Skin of body (tissue), 3 donors: ENCODE measurements at places on chromosomes 7 and 10. TPM values are rescaled to one million over a fixed set of nuclear protein-coding genes. Genes with fewer than 3 reads are reported as not detected.

GRCh38 chr10:30080161-30080560 is 20.8 kb upstream of the JCAD start:
- no peak for DNase-seq

DNA sequence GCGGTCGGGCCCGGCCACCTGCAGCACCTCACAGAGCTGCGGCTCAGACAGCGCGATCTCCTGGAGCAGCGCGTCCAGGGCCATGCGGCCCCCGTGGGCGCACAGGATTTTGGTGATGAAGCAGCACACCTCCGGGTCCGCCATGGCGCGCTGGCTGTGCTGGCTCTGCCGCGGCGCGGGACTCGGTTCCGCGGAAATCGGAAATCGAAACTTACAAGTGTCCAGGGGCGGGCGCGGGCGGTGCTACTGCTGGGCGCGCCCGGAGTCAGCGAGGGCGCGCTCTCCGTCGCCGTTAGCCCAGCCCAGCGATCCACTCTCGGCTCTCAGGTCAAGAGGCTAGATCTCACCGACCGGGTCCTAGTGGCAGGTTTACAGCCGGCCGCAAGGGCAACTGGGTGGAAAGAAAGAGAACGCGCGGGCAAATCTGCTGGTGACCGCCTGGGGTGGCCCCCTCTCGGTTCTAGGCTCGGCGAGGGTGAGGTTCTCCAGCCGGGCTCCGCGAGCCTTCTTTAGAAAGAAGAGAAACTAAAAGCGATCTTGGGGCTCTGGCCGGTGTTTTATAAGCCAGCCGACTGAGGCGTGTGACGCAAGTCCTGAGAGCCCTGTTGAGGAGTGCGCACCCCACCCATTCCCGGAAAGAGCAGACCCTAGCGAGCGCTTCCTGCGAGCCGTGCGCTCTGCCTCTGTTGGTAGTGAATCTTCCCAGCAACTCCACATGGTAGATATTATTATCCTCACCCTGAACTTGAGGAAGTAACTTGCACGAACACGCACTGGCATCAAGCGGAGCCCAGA is at the start of gene ZC3HAV1:
TSS of gene ZC3HAV1 (minus strand) at position 533 of the 795 bp plus-strand sequence. CDS start at position 144, 389 bp downstream.
- peak; percentile 83 for DNase-seq

- peak; percentile 70 for DNase-seq
These were observed 190.1 kb downstream of the MLLT10 start for GRCh38 chr10:21724020-21724589.

DNA sequence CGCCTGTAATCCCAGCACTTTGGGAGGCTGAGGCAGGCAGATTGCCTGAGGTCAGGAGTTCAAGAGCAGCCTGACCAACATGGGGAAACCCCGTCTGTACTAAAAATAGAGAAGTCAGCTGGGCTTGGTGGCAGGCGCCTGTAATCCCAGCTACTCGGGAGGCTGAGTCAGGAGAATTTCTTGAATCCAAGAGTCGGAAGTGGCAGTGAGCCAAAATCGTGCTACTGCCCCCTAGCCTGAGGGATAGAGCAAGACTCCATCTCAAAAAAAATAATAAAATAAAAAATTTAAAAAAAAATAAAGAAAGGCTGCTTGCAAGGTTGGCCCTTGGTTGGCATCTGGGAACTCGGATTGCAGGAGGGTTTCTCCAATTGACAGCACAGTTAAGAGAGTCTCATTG is 221.6 kb downstream of the DGKI start:
- DNase-seq: no peak

NPY4R gene
- total RNA-seq: 0.10 TPM

GRCh38 chr7:123647106-123647730 is 8.4 kb upstream of the LMOD2 start:
- no peak for DNase-seq

DNA sequence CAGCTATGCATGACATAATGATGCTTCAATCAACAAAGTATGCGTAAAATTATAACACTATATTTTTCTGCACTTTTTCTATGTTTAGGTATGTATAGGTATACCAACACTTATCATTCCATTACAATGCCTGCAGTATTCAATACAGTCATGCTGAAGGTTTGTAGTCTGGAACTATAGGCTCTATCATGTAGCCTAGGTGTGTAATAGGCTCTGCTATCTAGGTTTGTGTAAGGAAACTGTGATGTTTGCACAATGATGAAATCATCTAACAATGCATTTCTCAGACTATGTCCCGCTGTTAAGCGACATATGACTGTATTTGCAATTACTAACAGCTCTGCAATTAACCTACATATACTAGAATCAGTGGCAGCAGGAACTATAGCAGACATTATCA is 1447.5 kb downstream of the GATA3 start:
- no peak for DNase-seq

DNA sequence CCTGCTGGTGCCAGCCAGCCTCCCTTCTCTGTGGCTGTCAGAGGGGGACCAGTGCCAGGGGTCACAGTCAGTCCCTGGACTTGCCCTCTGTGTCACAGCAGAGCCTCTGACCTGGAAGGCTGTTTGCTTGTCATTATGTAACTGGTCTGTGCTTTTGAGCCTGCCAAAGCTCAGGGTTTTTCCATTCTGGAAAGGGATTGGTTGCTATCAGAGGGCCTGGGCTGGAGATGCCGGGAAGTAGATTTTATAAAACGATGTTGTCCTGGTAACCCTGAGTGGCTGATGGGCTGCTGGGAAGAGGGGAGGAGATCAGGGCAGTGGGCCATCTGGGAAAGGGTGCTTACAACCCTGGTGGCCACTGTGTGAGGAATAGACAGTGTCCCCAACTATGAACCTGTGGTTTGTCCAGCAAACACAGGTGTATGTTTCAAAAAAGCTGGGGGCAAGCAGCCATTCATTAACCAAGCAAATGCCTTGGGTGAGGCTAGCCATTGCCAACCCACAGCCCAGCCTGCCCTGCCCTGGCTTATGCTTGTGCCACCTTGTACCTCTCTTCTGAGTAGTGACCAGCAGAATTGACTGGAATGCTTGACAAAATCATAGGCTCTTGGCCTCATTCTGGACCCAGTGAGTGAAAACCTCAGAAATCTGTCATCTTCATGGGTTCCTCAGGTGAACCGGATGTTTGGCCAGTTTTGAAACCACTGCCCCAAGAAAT is 21.6 kb downstream of the SFTPD start:
- no peak for DNase-seq

DNA sequence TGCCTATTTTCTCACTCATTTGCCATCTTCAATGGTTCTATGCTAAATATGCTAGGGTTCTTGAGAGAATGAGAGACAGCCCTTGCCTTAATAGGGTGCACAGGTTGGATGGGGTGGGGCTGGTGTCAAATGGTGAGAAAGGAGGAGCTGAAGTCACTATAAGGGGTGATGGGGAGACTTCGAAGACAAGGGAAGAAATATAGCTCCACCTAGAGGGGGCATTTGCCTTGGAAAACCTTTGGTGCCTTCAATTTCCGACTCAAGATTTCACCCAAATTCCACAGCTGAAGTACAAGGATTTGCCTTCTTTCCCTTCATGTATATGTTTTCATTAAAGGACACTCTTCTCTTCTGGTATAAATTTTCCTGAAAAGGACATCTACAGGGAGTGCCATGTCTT is 5.6 kb downstream of the PTN start:
- no peak for DNase-seq

GRCh38 chr10:14653271-14654161 is 121.2 kb downstream of the FAM107B start:
- no peak for DNase-seq

DNA sequence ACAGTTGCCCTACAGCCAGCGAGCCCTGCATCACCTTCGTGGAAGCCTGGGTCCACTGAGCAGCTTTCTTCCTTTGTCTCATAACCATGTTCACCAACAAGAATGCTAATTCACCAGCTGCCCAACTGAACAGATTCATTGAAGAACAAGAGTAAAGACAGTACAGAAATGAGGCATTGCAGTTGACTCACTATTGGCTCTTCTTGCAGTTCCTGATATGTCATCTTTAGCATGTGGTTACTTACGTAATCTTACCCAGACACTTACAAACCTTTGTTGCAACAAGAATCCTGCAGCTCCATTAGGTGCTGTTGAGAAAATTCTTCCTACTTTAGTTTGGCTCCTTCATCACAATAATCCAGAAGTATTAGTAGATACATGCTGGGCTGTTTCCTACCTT is 174.0 kb upstream of the TPK1 start:
- DNase-seq: no peak

DNA sequence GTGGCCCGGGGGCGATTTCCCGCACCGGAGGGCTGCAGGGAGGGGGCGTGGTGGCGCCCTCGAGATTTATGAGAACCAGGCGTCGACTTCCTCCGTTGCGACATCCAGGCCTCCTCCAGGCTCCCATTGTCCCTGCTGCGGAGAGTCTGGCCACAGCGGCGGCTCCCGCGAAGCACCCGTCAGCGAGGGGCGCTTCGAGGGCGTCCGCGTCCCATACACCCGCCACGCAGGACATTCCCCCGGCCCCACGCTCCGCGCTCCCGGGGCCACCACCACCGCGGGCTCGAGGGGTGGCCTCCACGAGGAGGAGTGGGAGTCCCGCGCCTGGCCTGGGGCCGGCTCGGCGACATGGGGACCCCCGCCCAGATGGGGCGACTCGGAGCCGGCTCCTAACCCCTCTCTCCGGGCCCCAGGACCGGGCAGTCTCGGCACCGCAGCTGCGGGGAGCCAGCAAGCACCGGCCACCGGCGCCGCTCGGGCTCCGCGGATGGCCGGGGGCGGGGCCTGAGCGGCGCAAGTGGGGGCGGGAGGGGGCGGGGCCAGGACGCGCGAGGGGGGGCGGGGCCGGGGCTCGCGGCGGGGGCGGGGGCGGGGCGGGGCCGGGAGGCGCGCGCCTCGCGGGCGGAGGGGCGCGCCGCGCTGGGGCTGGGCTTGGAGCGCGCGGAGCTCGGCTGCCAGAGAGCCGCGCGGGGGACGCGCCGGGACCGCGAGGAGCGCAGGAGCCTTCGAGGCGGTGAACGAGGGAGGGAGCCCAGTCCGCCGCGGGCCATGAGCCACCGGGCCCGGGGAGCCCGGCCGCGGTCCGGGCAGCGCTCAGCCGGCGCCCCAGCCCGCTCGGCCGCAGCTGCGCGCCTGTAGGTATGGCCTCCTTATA is at the start of gene SH2B2:
TSS of gene SH2B2 (plus strand) at position 632 of the 874 bp plus-strand sequence. CDS start 13,683 bp downstream, outside the sequence.
- peak; percentile 49 for DNase-seq

NAT16 gene
- not detected for total RNA-seq

DNA sequence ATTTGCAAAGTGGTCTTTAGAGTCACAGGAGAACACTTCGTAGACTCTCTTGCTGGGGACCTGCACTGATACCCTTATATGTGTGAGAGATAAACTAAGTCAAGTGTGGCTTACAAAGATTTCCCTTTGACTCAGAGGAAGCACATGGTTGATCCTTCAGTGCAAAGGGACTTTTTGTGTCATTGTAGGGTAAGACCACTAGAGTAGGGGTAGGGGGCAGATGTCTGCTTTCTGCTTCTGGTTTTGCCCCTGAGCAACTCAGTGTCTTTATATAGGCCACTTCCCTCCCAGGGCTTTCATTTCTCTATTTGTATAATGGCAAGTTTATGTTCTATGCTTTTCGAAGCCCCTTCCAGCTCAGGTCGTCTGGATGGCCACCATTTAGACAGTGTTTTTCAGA is 281.7 kb downstream of the SORCS3 start:
- no peak for DNase-seq

- peak; percentile 91 for DNase-seq
These were observed 124.4 kb downstream of the PON1 start for GRCh38 chr7:95199779-95200558.

- no peak for DNase-seq
These were observed 448 bp upstream of the NET1 start for GRCh38 chr10:5411941-5412276.

DNA sequence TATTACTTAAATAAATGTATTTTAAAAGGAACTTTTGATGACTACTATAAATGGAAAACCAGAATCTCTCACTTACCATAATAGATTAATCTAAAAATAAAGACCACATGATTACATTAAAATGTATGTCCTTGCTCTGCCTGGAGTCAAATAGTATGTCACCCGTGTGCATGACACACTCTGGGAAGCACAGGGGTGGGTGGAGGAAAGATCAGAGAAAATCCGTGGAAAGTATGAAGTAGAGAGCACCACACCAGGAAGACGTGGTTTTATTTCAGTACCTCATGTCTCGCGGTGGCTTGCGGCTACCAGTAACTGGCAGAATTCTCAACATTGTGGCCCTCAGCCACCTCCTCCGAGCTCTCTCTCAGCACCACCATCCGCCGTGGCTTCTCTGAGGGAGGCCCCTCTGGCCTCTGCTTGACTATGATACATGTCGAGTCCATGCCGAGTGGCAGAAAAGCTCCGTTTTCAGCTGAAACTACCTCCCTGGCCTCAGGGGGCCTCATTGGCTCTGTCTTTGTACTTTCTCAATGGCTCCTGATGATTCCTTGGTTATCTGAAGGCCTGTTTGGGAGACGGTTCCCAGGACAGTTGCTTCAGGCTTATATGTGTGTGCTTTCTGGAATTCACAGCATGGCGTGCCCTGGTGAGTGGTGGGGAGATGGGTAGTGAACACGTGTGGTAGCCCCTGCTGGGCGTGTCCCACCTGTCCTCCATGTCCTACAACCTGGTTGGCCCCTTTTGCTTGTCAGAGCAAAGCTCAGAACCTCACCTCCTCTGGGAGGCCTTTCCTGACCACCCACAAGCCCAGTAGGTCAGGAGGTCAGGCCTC is 49.8 kb downstream of the LHPP start:
- no peak for DNase-seq

DNA sequence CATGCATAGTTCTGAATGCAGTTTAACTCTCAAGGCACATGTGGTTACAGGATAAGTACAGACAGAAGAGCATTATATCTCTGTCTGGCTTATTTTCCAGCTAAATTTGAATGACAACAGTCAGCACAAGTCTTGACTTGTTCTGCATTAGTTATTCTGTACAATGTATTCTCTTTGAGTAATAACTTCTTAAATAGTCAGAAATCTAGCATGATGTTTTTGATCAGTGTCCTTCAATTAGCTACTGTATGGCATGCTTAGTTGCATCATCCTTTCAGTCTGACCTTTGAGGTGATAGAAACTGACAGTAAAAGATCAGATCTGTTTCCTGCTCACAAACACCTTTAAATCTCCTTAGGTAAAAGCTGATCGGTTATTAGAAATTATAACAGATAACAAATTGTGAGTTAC is 118.1 kb downstream of the ARL4A start:
- DNase-seq: no peak

- DNase-seq: no peak
These were observed 8.7 kb upstream of the LUC7L2 start for GRCh38 chr7:139351027-139351426.

- DNase-seq: no peak
These were observed 830 bp downstream of the MET start for GRCh38 chr7:116672596-116673456.

TWIST1 gene
- 39.9 TPM for total RNA-seq

DNA sequence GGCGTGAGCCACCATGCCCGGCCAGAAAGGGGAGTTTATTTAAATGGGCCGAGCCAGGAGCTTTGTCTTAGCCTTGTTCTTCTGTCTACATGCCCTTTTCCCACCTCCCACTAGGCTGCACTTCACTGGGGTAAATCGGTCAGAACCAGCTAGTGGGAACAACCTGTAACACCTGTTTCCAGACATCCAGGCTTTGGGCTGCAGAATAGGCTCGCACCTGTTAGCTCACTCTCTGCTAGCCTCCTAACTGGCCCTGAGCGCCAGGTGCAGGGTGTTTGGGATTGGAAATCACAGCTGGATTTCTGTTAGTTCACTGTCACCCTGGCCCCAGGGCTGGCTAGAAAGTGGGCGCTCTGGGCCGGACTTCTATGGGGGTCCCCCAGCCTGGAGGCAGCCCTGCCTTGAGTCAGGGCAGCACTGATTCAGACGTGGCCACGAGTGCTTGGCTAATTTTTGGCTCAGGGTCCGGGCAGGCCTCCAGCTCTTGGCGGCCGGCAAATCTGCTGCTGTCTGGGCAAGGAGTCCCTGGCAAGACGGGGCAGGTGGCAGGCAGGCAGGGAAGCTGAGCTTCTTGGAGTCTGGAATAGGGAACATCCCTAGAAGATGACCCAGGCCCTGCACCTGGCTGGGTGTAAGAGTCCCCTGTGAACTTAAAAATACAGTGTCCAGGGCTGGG is 48.6 kb downstream of the GTF2IRD1 start:
- no peak for DNase-seq
